ENCODE measurements at places on chromosomes 11 and 22.

DNA sequence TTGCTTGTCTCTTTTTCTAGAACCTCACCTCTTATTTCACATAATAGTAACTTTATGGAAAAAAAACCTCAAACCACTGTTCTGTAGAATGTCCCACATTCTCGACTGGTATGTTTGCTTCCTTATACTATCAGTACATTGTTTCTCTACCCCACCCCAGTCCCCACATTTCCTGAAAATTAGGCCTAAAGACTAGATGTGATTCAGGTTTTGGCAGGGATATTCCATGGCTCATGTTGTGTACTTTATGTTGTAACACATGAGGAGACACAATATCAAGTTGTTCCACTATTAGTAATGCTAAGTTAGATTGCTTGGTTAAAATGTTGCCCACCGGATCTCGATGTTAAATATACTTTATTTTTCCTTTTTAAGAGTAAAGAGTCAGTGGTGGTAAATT, 34.7 kb downstream of the DDIAS start:
- DNase-seq = no peak

DNA sequence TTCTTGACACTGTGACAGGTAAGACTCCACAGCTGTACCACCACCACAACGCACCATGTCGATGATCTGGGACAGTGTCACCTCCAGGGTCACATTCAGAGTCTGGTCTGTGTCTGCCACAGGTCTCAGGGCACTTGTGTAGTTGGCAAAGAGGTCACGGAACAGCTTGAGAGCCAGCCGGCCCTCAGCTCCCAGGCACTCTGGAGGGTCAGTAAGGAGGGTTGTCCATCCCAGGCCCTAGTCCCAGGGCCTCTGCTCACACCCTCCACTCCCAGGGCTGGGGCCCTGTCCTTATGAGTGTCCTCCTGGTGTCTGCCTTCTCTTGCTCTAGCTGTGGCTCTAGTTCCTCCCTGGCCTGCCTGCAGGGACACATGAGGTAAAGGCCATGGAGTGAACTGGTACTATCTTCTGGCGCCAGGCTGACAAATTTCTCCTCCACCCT, 1.4 kb downstream of the CHRNA10 start:
- DNase-seq = no peak

GRCh38 chr11:129412494-129412893, 36.8 kb downstream of the BARX2 start:
- DNase-seq = no peak

- DNase-seq = no peak
These were observed 72.2 kb downstream of the LARGE2 start for GRCh38 chr11:45994371-45995341.

DNA sequence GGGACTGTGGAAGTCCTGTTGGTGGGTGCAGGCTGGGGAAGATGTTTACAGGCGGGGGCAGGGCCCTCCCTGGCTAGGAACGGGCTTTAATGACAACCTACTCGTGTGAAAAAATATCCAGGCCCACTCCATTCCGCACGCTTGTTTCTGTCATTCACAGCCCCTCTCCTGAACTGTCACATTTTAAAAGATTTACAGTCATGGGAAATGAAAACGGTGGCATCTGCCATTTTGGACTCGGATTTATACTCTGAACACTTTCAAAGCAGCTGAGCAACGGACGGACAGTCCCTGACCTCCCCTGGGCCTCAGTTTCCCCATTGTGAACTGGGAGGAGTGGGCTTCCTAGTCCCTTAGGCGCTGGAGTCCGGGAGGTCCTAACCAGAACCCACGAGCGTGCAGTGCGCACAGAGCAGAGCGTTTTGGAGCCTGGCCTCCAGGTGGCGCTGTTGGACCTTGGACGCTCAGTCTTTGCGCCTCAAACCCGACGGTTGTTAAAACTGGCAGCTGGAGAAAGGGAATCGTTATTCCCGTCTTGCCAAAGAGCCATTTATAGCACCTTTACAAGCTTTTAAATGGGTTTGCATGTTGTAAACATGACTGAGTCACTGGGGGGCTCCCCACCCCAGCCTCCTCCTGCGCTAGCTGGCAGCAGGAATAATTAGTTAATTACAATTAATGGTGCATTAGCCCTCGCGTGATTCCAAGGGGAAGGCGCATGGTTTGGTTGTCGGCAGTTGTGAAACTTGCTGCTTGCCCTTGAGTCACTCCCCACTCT, 75.3 kb downstream of the FBLN1 start:
- DNase-seq = peak; percentile 66

GRCh38 chr11:128453444-128454336, 133.7 kb downstream of the ETS1 start:
- no peak for DNase-seq

DNA sequence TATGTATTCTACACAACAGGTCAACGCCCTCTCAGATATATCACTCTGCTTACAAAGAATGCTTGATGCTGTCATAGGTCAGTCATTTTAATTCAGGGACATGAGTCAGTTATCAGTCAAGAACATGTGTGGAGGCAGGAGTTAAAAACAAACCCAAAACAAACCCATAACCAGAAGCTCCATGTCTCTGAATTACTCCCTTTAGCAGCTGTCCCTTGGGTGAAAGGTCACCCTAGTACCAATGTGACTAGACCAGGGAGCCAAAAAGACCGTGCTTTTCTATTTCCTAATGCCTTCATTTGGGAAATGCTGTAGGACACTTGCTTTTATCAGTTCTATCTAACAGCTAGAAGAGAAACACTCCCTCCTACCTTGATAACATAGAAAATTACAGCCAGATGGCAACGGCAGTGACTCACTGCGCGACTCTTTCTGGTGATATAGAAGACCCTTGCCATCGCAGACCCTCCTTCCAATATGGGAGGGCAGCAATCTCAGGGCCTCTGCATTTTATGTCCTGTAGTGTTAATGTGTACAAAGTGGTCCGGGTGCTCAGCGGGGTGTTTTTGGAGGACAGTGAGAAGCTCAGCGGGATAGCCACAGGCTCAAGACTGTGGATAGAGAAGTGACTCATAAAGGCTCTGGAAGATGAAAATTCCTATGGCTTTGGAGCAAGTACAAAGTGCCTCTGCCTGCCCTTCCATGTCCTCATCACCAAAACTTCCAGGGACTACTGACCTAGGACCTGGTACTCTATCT, 24.8 kb downstream of the APOL5 start:
- DNase-seq = no peak

DNA sequence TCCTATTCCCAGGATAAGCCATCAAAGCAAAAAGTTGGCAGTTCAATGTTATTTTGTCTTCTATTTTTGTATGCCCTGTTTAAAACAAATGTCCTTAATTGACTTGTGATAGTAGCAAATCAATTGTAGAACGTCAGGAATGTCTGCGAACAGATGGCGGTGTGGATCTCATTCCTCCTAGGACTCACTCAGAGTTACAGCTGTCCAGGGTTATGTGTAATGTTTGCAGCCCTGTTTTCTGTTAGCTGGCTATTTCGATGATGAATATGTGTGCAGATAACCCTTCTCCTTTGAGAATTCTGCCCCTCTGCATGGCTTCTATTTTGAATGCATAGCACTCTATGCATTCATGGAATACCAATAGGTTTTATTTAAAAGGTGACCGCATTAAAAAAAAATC, 1248.0 kb upstream of the CNTN5 start:
- DNase-seq = no peak

- no peak for DNase-seq
These were observed 63.3 kb upstream of the ME3 start for GRCh38 chr11:86735451-86736290.

- DNase-seq = no peak
These were observed at the start of gene DBX1 for GRCh38 chr11:20160425-20161229. TSS of gene DBX1 (minus strand) at chr11:20160475. CDS start at chr11:20160324, 151 bp downstream.

- peak; percentile 90 for DNase-seq
These were observed 921 bp downstream of the C1QTNF5 start for GRCh38 chr11:119339589-119340334.

DNA sequence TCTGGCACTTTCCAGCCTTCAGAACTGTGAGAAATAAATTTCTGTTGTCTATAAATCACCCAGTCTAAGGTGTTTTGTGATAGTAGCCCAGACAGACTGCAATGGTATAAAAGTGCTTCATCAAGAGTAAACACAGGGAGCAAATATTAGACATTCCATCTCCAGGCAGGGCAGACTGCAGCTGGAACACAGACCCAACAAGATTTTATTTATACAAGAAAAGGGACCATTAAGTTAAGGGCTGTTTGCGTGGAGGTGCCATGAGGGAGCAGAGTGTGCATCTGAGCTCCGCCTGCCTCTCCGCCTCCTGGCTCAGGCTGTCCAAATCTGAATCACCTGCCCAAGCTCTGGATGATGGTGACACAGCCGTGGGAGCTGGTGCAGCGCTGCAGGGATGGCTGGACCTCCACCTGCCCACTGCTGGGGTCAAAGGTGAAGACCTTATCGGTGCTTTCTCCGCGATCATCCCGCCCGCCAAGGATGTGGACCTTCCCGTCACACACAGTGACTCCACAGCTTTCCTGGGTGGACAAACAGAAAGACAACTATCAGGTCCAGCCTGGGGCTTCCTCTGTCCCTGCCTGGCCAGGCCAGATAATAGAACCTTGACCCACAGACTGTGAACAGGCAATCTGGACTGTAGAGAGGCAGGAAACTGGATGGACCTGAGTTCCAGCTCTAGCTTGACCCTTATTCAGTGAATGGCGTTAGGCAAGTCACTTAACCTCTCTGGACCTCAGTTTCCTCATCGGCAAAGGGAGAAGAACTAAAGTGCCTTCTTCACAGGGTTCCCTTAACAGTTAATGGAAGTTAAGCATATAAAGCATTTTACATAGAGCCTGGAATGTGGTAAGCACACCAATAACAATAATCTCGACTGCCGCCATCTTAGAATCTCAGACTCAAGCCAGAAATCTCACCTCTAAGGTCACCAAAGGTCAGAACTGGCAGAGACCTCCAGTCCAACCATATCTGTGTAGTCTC, 10.5 kb downstream of the KLHL35 start:
- DNase-seq = no peak

GRCh38 chr11:44877571-44878497, 72.8 kb downstream of the TP53I11 start:
- DNase-seq = peak; percentile 52

- no peak for DNase-seq
These were observed 18.6 kb downstream of the LRRC10B start for GRCh38 chr11:61526956-61527731.

DNA sequence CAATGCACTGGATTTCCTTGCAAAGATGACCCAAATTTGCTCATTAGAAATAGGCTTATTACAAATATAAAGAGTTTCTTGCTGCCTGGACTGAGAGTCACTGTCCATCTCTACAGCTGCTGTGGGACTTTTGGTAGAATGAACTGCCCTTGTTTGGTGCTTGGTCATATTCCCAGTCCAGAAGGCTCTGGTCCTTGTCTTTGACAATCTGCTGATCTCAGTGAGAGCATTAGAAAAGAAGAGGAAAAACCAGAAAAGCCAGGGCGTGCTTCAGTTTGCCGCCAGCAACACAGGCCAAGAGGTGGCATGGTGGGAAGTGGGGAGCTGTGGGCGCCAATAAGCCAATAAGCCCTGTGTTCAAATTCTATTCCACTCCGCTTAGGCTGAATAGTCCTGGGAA, 48.2 kb upstream of the PARVA start:
- no peak for DNase-seq

DNA sequence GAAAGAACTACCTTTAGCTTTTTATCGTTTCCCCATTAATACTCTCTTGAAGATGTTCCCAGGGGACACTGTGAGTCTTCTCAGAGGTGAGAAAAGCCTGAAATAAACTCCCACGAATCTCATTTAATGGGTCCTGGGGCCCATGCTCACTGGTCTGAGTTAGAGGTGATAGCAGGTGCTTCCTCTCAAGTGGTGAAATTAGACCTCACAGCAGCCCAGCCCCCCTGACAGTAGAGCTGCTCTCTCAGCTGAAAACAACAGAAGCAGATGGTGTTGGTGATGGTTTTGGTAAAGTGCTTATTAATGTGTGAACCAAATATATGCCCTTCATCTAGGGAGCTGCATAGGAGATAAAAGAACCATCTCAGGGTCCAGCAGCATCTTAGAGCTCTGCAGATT, 76.8 kb upstream of the VPREB1 start:
- DNase-seq = no peak

DNA sequence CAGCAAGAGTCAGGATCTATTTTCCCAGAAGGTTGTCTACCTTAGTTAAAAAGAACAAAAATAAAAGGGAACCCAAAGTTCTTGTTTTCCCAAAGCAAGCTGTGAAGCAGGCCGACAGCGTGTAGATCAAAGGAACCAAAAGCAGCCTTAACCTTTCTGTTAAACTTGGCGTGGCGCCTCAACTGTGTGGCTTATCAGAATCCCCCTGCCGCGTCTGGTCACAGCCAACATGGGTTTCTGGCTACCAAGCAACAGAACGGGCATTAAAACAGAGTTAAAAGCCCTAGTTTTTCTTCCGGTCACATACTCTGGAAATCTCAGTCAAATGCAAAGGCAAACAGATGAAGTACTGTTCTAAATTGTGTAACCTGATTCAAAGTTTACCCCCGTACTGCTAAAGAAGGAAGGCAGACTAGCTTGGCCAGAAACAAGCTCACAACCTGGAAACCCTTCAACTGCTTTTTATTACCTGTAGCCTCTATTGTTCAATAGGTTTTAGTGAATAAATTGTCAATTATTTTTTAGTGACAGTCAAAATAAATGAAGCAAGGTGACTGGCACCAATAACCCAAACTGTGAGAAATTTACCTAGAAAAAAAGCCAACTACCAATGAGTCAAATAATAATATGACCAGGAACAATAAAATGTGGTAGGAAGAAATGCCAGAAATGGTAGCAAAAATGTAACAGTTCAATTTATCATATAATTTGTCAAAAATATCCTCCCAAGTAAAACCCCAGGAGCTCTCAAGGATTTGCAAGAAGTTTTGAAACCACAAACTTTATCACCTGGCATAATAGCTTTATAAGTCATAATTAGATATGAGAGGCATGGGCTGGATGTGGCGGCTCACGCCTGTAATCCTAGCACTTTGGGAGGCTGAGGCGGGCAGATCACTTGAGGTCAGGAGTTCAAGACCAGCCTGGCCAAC, 21.4 kb downstream of the CHKA start:
- no peak for DNase-seq

DNA sequence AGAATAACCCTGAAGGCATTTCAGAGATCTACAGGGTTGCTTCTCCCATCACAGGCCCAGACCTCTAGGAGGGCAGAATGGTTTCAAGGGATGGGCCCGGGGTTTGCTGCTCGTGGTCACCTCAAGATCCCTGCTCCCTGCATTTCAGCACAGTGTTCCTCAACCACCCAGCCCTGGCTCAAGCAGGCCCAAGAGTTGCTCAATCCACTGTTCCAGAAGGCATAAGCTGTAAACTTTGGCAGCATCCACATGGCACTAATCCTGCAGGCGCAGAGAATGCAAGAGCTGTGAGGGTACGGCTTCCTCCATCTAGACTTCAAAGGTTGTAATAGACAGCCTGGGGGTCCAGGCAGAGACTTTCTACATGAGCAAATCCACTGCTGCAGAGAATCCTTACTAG, 225.0 kb upstream of the UBASH3B start:
- no peak for DNase-seq

- DNase-seq = no peak
These were observed 36.5 kb downstream of the MADD start for GRCh38 chr11:47306484-47306844.

Data from right kidney (tissue), 9 donors.